ENCODE measurements at places on chromosomes 1 and 21.

DNA sequence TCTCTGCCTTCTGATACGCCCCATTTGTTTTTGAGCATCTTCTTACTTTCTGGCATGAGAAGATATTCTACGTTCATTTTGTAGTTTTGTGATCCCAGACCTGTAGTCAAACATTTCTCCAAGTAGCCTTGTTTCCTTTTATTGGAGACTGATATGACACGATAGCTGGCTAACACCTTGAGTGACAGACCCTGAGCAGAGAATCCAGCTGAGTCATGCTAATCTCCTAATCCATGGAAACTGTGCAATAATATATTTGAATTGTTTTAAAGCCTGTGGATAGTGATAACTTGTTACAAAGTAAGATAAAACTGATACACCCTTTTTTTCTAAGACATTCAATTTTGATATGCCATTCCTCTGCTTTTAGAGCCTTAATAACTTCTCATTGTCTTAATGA, 1.2 kb upstream of the IFI44L start:
- DNase-seq: no peak

DNA sequence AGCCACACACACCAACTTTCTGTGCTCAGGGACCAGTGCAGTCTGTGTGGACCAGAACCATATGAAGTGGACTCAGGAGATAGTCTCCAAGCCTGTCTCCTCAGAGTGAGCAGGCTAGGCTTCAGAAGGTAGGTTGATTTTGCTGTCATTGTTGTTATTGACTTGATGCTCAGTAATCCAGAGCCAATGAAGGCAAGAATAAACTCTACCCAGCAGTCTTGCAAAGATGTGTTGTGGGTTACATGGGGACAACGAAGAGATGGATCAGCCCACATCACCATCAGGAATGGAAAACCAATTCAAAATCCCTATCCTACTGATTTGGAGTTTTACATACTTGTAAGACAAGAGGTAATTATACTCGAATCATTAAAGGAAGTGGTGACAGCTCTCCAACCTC, 37.4 kb downstream of the PHC2 start:
- DNase-seq: no peak

GRCh38 chr21:34018910-34019309, 54.5 kb upstream of the MRPS6 start:
- DNase-seq: no peak

GRCh38 chr1:74732960-74733603, at the start of the genes CRYZ and TYW3:
TSS of gene CRYZ (minus strand) at chr1:74733050. CDS start at chr1:74724821, 8,229 bp downstream.
TSS of gene TYW3 (plus strand) at chr1:74733152. CDS start at chr1:74733245, 93 bp downstream.
- DNase-seq: peak; percentile 92

DNA sequence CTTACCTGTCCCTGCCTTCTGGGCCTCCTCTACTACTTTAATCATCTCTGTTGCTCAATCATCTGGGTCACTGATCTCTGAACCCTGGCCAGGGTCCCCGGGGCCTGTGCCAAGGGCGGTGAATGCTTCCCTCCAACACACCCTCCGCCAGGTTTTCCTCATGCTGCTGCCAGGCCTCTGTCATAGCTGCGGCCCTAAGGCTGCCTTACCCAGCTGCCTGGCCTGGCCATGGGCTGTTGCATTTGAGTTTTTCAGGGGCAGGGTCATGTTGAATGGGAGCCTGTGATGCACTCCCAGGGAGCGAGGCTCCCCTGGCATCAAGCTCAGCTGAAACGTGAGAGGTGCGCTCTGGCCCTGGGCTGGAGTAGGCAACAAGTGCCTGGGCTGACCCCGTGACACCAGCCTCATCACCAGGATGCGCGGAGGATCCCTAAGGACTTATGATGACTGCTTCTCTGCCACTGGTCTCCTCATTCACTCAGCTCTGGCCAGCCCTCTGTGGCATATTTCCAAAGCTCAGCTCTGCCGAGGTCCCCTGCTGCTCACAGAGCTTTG, 7.6 kb downstream of the EDN2 start:
- no peak for DNase-seq

GRCh38 chr21:46372014-46372485, 48.1 kb downstream of the PCNT start:
- no peak for DNase-seq

GRCh38 chr1:96865731-96866685, 144.4 kb downstream of the PTBP2 start:
- DNase-seq: peak; percentile 94

DNA sequence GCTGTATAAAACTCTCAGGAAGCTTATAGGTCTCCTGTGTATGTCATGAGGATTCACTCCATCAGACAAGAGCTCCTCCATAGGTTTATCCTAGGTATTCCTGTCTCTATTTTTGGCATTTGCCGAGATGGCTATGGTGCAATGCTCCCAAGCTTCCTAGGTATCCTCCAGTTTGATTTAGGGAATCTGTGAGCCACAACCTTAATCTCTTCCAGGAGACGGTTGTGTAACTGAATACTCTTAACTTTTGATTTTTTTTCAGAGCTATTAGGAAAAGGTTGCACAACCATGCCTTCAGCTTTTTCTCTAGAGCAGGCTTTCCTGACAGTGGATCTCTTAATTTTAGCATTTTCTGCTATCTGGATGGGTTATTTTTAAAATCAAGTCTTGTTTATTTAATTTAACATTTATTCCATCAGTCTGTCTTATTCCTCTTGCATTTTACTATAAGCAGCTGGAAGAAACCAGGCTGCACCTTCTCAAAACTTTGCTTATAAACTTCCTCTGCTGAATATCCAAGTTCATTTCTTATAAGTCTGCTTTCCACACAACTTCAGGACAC, 69.4 kb upstream of the BACE2 start:
- peak; percentile 14 for DNase-seq

GRCh38 chr1:112762541-112763500, 47.7 kb upstream of the PPM1J start:
- no peak for DNase-seq

- peak; percentile 17 for DNase-seq
These were observed 45.2 kb downstream of the CLEC20A start for GRCh38 chr1:178451529-178451928.

DNA sequence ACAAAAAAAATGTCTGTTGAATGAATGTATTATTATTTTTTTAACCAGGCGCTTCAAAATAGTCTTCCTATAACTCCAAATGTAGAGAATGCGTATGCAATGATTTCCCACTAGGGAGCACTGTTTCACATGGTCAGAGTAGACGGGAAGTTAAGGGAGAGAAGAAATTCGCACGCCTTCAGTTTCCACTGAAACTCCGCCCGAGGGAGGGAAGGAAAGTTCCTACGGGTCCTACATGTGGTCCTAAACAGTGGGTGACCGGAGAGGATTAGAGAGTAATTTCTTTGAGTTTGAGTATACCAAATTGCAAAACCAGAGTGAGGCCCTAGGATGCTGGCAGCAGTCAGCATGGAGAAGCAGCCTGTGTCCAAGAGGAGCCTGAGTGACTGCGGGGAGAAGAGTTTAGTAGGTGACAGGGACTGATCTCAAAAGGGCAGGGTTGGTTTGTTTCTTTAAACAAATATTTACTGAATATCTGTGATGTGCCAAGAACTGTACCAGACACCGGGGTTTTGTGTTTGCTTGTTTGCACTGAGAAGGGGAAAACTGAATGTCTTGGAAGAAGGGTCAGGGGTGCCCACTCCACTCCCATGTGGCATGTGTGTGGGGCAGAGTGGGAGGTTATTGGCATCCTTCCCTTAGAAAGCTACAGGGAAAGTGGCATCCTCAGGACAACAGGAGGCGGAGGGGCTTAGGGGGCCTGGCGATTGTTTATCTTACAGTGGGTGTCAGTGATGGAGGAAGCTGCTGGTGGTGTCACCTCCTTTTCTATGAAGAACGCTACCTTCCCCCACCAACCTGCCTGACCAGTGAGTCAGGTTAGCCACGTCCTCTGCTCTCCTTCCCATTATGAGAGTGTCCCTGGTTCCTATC, 22.8 kb downstream of the RNU5D-1 start:
- DNase-seq: no peak

- DNase-seq: no peak
These were observed 14.8 kb downstream of the ATP1B1 start for GRCh38 chr1:169121146-169121923.

DNA sequence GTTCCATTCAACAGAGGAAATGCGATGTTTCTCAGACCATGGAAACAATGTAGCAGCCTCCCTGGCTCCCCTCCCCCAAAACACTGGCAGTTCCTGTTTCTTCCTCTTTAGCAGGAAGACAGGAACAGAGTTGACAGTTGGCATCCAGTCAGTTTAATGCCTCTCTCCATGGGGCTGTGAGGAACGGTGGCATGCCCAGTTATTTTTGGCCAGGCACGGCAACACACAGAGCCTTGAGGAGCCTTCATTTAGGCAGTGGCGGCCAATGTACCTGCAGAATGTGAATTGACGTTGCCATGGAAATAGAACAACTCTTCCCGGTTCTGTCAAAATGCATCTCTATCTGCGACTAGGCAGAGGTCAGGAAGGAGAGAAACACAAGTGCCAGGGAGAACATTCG, 330.6 kb downstream of the DSCAM start:
- no peak for DNase-seq

- no peak for DNase-seq
These were observed 20.4 kb upstream of the SCAF4 start for GRCh38 chr21:31752352-31752751.

DNA sequence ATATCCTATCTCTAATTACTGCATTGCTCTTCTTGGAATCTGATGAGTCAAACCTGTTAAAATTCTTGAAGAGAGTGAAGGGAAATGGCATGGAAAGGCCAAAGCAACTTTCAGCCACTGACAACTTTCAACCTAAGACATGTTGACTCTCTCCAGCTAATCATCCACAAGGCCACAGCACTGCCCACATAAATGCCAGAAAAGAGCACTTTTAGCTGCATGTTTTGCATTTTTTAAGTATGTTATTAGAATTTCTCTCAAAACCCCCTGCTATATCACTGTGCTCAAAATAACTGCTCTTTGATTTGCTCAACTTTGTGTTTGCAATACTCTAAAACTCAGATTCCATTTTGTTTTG, 352.5 kb downstream of the ADGRL2 start:
- DNase-seq: no peak

- no peak for DNase-seq
These were observed 38.5 kb downstream of the CRB1 start for GRCh38 chr1:197306381-197307062.

DNA sequence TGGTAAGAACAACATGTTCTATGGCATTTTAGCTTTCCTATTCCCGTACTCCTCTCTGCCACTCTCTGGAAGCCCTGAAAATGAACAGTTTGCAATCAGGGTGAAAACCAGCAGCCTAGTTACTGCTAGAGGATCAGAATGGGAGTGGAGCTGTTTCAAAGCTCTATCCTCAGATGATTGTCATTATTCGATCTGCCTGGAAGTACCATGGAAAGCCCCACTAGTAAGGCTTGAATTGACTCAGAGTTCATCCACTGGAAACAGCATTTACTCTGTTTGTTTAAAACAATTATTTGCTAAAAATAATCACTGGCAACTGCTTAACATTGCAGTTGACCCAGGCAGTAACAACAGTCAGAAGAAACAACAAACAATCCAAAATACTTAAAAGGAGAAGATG, 91.2 kb downstream of the USH2A start:
- DNase-seq: no peak

- DNase-seq: no peak
These were observed 5.2 kb upstream of the VSIG8 start for GRCh38 chr1:159867664-159868026.

DNA sequence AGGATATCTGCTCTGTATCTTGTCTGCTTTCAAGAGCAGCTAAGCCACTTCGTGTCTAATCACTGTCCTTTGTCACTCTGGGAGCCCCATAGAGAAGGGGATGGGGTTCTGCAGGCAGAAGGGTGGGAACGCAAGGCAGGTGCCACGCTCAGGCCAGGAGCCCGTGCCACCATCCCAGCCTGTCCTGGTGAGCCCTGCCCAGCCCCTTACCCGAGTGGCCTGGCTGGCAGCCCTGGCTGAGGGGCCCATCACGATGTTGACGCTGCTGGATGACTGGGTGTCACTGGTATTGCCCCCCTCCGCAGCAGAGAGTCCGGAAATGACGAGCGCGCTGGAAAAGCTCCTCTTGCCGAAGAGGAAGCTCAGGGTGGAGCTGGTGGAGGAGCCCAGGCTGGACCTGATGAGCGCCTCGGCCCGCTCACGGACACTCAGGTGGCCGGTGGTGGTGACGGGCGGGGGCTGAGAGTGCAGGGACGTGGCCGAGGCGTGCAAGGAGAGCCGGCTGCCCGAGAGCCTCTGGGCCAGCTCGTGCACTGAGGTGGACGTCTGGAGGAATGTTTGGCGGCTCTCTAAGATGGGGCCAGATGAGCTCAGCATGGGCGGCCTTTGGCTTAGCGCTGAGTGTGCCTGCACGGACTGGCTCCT, 35.6 kb downstream of the NTPCR start:
- DNase-seq: no peak

GRCh38 chr1:222618880-222619596, 1.1 kb downstream of the MIA3 start:
- no peak for DNase-seq

GRCh38 chr21:44273046-44273445, 11.3 kb upstream of the DNMT3L start:
- DNase-seq: no peak

DNA sequence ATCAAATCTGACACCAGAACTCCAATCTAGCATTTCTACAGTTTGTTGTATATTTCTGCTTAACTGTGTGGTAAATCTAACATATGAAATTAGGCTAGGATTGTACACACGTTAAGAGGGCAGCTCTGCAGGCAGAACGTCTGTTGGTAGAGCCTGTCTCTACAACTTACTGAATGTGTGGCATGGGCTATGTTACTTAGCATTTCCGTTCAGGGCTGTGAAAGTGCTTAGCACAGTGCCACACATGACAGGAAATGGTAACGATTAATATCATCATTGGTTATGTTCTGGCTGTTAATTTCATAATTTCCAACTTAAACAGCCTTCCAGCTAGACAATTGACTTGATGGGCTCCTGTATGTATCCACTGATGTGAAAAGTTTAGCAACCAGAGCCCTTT, 9.6 kb upstream of the C8B start:
- no peak for DNase-seq

- DNase-seq: no peak
These were observed 23.3 kb downstream of the HSPG2 start for GRCh38 chr1:21913763-21914162.

DNA sequence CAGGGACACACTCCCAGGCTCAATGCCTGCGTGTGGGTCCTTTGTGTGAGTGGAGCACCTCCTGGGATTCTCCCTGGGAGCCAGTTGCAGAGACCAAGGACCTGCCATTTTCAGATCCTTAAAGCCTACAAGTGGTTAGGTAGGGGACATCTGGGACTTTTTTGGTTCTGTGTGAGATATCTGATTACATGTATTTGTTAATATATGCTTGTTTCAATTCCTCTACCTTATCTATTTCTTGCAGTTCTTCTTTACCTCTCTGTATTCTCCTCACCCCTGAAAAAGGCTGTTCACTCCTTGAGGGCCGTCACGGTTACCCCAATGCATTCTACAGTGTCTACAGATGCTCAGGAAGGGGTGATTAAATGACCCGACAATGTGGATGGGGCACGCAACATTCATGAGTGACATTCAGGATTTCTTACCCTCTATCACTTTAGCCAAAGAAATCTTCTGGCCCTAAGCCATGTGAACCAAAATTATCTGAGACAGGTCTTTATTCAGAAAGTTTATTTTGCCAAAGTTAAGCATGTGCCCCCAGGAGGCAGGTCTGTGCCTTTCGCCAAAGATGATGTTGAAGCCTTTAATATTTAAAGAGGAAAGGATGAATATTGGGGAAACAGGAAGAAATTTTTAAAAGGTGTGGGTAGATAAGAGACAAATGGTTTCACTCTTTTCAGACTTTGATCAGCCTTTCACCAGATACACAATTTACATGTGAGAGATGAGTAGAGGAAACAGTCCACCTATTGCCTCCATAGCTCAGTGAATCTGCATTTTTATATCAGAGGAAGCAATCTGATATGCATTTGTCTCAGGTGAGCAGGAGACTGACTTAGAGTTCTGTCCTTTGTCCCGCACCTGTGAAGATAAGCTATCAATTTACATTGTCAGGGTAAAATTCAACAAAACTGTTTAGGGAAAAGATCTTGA, 44.6 kb upstream of the MPZL1 start:
- no peak for DNase-seq

Measured in fibroblast of skin of left quadriceps (primary cell).